ENCODE measurements at places on chromosomes 4 and X. TPM values are rescaled to one million over a fixed set of nuclear protein-coding genes. Genes with fewer than 3 reads are reported as not detected.
A peak's percentile ranks its signal among the peaks of the same experiment; 100 is the strongest.

DNA sequence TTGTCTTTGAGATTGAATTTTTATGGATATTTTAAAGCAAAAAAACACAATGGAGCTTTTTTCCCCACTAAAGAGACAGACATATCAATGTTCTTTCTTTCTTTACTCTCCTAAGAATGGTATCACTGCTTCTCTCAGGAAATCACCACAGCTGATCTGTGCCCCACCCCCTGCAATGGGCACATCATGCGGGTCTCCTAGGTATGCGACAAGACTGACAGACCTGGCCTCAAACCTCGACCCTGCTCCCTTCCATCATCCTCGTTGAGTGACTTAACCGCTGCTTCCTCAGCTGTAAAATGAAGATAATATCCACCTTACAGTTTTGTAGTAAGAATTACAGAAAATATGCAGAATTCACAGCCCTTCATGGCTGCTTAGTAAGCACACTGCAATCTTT lies 58.3 kb downstream of the LEF1 start:
- no peak for DNase-seq
- peaks cover 28% of the 10 kb centered on the region for H3K36me3 ChIP-seq
- H3K4me3 ChIP-seq = no peak overlapping the region
- H3K27ac ChIP-seq = peak overlapping the region; percentile 83

DNA sequence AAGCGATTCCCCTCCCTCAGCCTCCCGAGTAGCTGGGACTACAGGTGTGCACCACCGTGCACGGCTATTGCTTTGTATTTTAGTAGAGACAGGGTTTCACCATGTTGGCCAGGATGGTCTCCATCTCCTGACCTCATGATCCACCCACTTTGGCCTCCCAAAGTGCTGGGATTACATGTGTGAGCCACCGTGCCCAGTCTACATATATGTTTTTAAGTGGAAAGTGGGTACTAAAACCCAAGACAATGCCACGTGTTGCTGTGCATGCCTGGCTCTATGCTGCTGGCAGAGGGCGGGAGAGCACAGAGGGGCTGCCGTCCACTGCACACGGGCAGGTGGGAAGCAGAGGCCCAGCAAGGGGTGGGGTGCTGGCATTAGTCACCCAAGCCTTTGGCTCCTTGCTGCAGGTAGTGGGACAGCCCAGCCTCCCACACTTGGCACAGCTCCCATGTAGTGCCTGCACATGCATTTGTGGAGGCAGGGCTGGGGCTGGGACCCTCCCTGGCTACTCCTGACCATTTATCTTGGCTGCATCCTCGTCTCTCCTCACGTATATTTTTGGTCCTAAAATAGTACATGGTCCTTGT lies 3.5 kb downstream of the EMD start:
- H3K4me3 ChIP-seq = no peak overlapping the region
- no peak overlapping the region for H3K27ac ChIP-seq
- no peak for DNase-seq
- peaks cover 4% of the 10 kb centered on the region for H3K4me1 ChIP-seq
- no peaks in the 10 kb centered on the region for H3K27me3 ChIP-seq

- H3K27ac ChIP-seq = no peak within 1 kb of the TSS
- H3K4me1 ChIP-seq = no peaks in the 10 kb centered on the region
- H3K36me3 ChIP-seq = no peaks in the 10 kb centered on the region
- peak within 1 kb of the TSS; percentile 52 for H3K4me3 ChIP-seq
- no peak for DNase-seq
Observed at GRCh38 chrX:10620121-10620699, at the start of gene MID1. Gene MID1 (minus strand): TSS chrX:10620585. CDS start chrX:10567547, 53,038 bp downstream.

GRCh38 chr4:7333801-7334421 lies 100.8 kb downstream of the PSAPL1 start:
- DNase-seq = no peak
- no peak overlapping the region for H3K4me3 ChIP-seq
- no peaks in the 10 kb centered on the region for H3K4me1 ChIP-seq
- H3K27ac ChIP-seq = no peak overlapping the region
- H3K36me3 ChIP-seq = no peaks in the 10 kb centered on the region

The CHRDL1 gene
- not detected for total RNA-seq

The PRR32 gene
- not detected for total RNA-seq

- no peak for DNase-seq
- no peaks in the 10 kb centered on the region for H3K36me3 ChIP-seq
- H3K27me3 ChIP-seq = no peaks in the 10 kb centered on the region
Observed at GRCh38 chr4:92483341-92483740, 179.6 kb downstream of the GRID2 start.

Measured in T-cell (primary cell).